ENCODE measurements at places on chromosomes 1 and 21.
A peak's percentile ranks its signal among the peaks of the same experiment; 100 is the strongest.

DNA sequence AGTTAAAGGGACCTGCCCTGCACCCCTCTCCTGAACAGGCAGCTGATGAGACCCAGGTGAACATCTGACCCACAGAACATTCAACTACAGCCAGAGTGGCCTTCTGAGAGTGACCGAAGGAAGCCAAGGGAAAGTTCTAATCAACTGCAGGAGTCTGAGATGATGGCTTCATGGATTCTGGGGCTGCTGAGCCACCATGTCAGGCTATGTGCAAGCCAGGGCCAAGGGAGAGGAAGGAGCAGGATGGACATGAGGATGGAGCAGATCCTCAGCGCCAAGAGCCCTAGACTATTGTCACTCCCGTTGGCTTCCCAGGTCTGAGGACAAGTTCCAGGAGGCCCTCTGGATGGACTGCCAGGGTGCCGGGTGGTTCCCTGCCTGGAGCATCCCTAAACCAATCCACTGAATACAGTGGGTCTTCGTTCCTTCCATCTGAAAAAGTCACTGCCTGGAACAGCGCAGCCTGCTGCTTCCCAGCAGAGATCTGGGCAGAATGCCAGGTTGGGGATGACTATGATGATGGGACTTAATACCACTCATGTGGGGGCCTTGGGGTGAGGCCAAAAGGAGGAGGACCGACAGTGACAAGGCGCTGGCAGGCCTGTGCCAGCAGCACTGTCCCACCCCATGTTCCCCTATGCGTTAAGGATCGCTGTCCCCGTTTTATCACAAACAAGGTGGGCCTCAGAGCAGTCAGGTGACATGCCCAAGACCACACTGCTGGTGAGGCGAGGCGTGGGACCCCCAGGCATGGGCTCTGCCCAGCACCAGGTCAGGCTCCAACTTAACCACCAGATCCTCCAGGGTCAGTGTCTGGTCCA is 19.8 kb downstream of the SPOCD1 start:
- no peak for DNase-seq

DNA sequence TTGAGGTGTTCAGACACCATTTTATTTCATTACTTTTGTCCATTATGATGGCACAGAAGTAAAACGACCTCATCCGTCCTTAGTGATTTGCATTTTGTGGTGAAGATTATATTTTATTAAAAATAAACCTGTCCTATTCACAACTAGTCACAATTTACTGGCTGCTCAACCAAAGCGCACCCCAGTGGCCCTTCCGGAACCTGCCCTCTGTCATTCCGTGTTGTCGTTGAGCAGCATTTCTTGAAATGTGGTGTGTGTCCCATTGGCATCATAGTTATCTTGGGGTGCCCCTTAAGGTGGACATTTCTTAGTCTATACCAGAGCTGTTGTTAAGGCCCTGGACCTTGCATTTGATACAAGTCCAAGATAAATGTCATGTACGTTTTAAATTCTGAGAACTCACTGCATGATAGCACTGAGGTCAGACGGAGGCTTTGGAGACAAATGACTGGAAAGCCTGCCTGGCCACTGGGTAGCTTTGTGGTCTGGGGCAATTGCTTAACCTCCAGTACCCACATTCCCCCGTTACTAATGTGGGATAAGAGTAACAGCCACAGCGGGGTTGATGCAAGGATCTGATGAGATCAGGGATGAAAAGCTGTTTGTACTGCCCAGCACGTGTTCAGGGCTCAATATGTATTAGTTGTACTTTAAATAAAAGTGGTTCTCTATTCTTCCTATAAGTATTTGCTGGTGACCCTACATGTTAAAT is 36.2 kb downstream of the BACH1 start:
- no peak for DNase-seq

DNA sequence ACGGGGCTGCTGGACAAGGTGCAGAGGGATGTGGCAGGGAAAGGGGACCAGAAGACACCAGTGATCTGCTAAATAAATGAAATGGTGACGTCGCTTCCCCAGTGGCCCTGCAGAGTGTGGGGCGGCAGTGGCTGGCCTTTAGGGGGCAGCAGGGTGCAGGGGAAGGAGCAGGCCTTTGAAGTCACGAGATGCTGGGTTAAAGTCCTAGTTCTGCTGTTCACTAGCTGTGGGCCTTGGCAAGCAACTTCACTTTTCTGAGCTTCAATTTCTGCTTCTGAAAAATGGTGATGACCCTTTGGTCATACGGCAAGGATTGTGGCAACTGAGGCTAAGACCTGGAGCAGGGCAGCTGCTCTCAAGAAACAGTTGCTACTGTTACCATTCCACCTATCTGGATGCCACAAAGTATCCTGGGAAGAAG is 9.2 kb upstream of the GALE start:
- no peak for DNase-seq

DNA sequence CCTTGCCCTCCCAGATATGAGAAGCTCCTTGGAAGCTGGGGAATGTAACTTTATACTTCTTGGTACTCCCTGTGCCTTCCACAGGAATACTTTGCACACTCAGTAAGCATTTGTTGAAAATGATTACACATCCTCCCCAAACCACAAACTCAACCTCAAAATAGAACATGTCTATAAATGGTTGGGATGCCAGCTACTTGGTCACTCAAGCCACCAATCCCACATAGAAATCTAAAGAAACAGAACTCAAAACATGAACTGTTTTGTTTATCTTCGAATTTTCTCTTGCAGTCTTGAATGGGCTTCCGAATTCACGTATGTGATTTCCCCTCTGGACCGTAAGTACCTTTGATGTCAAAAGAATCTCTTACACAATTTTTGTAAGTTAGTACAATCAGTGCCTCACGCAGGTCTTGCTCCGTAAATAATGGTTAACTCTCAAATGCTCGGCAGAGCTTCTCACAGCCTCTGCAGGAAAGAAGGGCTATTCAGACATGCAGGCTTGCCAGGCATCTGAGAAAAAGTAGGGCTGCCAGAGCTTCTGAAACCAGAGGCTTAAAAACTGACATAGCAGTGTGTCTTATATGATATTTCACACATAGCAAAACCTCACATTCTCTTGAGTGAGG is 26.9 kb downstream of the SORT1 start:
- DNase-seq: no peak

GRCh38 chr1:55716610-55717009 is 501.4 kb upstream of the USP24 start:
- DNase-seq: no peak

DNA sequence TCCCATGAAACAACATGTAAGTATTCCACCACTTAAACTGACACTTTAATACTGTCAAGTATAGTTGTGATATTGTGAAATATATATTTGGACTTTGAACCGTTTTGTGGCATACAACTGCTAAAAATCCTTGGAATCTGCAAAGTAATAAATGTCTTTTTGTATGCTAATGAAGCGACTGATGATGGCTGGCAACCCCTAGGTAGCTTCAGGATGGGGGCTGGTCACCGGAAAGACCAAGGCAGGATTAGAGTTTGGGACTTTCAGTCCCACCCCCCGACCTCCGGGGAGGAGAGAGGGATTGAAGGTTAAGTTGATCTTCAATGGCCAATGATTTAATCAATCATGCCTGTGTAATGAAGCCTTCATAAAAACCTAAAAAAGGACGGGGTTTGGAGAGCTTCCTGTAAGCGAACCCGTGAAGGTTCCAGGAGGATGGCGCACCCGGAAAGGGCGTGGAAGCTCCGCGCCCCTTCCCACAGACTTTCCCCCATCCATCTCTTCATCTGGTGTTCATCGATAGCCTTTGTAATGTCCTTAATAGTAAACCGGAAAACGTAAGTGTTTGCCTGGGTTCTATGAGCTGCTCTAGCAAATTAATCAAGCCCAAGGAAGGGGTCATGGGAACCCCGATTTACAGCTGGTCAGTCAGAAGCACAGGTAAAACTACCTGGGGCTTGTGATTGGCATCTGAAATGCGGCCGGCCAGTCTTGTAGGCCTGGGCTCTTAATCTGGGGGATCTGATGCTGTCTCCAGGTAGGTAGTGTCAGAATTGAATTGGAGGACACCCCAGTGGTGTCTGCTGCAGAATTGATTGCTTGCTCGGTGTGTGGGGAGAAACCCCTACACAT is 1.8 kb upstream of the ZNF281 start:
- peak; percentile 85 for DNase-seq

- no peak for DNase-seq
Measured at GRCh38 chr1:60672449-60672848, 409.9 kb upstream of the NFIA start.

DNA sequence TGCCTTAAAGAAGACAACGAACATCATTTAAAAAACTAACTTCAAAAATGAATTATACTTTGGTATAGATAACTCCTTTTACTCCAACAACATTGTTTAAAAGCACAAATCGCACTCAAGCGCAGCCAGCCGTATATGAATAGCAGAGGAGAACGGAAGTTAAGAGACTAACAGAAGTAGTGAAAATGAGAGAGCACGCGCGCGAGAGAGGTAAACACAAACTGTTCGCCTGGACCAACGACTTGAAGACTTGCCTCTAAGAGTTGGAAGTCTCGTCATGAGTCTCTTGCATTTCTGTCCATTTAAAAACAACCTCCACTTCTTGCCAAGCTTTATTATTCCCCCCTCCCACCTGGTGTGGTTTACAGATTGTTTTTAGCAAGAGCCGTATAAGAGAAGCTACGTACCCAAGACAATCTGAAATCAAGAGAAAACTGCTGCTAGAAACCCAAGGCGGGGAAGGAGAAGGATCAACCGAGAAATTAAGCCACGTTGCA is 479 bp downstream of the SELENOF start:
- DNase-seq: no peak

DNA sequence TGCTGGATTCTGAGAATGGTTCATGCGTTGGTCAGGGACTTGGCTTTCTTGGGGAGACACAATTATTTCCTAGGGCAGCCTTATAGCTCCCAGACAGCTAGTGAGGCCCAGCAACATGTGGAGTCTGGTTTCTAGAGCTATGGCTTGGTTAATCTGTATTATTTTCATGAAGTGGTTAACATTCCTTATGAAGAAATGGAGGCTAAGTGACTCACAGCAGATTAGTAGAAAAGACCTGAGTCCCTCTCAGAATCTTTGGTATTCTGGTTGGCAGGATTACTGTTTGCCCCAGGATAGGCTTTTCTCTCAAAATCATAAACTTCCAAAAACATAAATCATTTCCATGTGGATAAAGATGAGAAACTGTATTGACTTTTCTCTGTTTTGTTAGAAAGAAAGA is 42.3 kb downstream of the DUSP10 start:
- DNase-seq: no peak

DNA sequence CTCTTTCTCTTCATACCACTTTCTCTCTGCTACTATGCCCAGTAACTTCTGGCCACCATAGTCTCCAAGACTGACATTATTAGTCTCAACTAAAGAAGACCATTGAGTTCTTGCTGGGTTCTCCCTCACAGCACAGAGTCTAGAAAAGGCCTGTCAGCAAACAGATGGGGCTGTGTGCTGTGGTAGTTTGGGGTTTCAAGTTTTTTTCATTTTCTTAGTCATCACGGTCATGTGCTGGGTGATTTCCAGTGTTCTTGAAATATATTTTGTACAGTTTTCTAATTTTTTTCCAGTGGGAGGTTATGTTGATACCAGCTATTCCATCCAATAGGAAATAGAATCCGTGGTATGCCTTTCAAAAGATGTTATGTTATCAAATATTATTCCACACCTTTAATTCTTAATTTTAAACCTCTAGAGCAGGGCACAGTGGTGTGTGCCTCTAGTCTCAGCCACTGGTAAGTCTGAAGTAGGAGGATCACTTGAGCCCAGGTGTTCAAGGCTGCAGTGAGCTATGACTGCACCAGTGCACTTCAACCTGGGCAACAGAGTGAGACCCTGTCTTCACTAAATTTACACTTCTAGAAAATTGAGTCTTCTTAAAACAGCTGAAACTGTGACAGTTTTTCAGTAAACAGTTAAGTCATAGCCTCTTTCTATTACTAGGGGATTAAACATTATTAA is 8.3 kb downstream of the CFHR2 start:
- no peak for DNase-seq

GRCh38 chr1:94317790-94318188 is 80.4 kb upstream of the ARHGAP29 start:
- no peak for DNase-seq

GRCh38 chr1:9559673-9560072 is 20.4 kb downstream of the SLC25A33 start:
- no peak for DNase-seq

- no peak for DNase-seq
Measured at GRCh38 chr1:35663434-35663833, 22.1 kb upstream of the PSMB2 start.

DNA sequence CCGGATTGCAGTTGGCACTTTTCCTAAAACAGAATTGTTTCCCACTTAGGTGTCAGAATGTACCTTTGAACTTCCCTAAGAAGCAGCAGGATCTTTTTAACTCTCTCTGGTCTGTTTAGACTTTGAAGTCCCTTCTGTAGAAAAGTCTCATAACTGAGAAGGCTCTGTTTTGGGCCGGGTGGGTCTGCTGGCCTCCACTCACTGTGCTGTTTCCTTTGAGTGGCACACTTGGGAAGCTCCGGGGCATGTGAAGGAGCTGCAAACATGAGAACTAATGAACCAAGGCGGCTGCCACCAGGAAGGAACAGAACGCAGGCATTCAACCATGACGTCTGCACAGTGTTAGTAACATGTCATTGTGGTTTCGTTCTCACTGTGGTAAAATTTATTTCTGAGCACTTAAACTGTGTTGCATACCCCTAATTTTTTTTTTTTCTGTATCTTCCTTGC is 19.5 kb upstream of the NCMAP start:
- DNase-seq: no peak

DNA sequence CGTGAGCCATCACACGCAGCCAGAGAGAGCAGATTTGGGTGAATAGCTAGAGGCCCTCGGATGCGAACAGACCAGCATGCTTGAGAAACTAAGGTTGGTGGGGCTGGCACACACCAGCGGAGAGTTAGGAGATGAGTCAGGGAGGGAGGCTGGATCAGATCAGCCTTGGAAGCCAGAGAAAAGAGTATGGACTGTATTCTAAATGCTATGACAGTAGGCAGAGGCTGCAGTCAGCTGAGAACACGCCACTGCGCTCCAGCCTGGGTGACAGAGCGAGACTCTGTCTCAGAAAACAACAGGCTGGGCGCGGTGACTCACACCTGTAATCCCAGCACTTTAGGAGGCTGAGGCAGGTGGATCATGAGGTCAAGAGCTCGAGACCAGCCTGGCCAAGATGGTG is 4.0 kb upstream of the PLEKHM2 start:
- no peak for DNase-seq

DNA sequence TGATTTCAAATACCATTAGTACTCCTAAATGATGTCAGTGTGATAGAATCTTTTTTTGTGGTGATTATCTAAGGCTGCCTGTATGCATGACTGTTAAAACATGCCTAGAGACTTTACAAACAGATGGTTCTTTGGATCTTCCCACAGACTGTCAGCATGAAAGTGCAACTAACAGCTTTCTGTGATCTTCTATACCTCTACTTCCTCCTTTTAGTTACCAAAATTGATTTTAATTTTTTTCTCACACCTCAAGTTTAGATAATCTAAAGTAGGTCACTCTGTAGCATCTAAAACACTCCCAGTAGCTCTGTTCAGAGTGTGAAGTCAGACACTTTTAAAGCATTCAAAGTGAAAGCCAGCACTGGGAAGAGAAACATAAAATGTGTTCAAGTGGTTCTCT is 534.5 kb downstream of the PTPRC start:
- DNase-seq: no peak

- DNase-seq: no peak
Measured at GRCh38 chr1:215900684-215901083, 333.6 kb downstream of the KCTD3 start.

GRCh38 chr1:154813846-154814505 is 56.1 kb downstream of the KCNN3 start:
- no peak for DNase-seq
